ENCODE measurements at places on chromosomes 2 and 18.

- peak; percentile 66 for DNase-seq
These were observed 3.0 kb downstream of the SH2D6 start for GRCh38 chr2:85421260-85422071.

GRCh38 chr2:121321476-121321875, 36.5 kb upstream of the TFCP2L1 start:
- no peak for DNase-seq

DNA sequence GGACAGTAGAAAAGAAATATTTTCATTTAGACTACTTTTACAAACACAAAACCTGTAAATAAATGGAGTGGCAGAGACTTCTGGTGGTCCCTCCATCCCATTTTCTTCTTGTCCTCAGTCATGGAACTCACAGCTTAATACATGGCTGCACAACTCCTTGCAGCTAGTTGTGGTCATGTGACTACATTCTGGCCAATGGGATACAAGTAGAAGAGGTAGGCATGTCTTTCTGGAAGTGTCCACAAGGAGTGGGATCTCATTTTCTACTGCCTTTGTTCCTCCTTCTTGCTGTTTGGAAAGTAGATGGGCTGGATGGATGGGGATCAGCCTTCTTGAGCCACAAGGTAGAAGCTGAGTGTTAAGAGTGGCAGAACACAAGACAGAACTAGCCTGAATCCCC, 555.8 kb downstream of the SATB2 start:
- no peak for DNase-seq

DNA sequence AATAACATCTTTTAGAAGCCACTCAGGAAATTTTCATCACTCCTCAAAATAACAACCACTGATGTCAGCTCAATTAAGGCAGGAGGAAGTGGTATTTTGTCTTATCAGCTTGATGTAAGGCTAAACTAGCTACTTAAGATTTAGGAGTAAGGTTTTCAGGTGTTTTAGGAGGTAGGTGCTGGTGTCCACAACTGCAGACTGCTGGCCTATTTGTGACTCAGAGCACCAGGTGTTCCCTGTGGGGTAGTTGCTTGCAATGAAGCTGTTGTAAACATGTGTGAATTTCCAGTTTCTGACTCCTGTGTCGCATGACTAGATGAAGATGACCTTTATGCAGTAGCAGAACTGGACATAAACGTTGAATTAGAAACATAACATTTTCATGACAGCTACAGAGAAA, 164.2 kb downstream of the THSD7B start:
- no peak for DNase-seq

- DNase-seq, result no peak
These were observed 1090.8 kb downstream of the BCL11A start for GRCh38 chr2:59462422-59463197.

DNA sequence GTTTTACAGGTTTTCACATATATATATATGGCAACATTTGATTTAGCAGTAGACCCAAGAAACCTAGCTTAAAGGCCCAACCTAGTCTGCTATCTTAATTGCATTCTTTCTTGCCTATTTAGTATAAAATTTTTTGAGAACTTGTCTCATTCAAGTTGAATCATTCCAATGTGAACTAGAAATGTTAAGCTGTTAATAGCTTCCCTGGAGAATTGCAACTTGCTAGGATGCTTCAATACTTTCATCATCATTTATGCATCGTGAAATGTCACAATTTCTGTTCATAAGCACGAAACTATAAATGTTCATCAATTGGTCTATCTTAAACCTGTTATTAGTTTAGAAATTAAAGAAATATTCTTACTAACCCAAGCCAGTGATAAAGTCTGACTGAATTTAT, 217.6 kb downstream of the BABAM2 start:
- DNase-seq, result no peak

DNA sequence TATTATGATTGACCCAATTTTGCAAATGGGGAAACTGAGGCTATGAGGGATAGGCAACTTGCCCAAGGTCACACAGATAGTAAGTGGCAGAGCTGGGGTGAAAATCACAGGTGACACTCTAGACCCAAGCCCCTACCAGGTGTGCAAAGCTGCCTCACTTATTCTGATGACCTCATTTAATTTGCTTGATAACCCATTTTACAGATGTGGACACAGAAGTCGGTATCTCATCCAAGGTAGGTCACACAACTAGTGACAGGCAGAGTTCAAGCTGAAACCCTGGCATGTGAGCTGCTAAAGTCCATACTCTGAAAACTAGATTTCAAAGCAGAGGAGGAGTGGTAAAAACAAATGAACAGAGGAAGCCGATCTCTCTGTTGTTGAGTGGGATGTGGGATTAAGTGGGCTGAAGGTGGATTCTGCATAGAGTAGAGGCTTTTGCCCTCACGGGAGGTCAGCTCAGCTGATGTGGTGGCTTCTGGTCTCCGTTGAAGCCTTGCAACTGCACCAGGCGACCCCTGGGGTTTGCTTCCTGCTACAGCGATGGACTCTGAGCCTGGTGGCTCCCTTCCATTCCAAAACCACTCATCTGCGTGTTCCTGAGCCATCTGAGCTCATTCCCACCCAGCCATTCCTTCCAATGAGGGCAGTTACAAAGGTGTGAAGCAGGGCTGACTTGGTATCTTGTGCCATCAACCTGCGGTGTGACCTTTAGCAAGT, 164.3 kb upstream of the FHL2 start:
- DNase-seq, result no peak

DNA sequence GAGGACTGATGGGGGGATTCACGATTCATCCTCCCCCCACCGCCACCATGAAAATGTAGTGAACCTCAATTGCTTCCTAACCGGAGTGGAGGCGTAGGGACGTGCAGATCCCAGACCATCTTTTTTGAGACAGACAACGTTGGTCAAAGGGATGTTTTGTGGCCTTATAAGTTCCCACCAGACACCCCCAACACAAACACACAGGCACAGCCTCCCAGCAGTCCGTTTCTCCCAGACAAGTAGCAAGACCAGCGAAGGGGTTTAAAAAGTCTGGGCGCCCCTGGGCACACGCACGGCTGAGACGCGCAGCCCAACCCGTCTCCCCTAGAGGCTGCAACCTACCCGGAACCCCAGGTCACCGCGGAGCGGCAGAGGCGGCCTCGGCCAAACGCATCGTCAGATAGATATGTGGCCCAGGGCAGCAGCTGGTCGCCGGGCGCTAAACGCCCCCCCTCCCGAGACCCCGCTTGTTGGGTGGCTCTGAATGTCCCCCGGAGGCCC, 1.3 kb downstream of the GBX2 start:
- no peak for DNase-seq

- DNase-seq, result no peak
These were observed 128.4 kb downstream of the KLHL29 start for GRCh38 chr2:23513245-23513871.

All from DMS153 (cell line).